Stimulated activated naive B cell treated with anti-CD40 and anti-IgM and Interleukin-4, amounts not matched to agents 10 μg/mL and 1 μg/mL and 100 μg/mL, for 72 hours (primary cell): ENCODE measurements at places on chromosomes 4 and X.

- DNase-seq, result no peak
These were observed 138.6 kb downstream of the HS6ST2 start for GRCh38 chrX:132819711-132820264.

DNA sequence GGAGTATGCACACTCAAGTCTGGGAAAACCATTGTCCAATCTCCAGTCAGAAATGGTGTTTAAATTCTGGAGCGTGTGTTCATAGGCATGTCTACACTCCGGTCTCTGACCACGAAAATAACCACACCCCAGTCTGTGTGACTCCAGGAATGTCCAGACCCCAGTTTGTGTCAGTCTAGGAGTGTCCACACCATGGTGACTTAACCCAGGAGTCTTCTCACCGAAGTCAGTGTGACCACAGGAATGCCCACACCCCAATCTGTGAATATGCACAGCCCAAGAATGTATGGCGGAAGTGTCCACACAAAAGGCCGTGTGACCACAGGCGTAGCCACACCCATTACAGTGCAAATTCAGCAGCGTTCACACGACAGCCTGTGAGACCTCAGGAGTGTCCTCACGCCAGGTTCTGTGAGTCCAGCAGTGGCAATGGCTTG, 11.4 kb downstream of the FTSJ1 start:
- DNase-seq, result no peak

DNA sequence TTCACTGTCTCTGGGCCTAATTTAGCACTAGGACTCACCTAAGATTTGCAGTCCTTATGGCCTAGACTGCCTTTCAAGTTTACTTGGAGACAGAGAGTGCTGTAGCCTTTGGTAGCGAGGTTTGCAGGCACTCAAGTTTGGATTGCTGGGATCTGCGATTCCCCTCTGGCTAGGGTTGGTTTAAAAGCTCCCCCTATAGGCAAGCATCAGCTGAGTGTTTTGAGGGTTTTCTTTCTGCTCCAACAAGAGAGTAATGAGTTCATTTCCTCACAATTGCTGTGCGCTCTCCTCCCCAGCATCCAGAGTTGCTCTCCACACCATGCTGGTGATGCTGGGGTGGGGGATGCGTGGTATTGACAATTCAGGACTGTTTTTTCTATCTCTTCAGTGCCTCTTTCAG, 206.9 kb downstream of the GLUD2 start:
- no peak for DNase-seq

GRCh38 chr4:77917601-77918000, 55.0 kb downstream of the MRPL1 start:
- DNase-seq, result no peak

DNA sequence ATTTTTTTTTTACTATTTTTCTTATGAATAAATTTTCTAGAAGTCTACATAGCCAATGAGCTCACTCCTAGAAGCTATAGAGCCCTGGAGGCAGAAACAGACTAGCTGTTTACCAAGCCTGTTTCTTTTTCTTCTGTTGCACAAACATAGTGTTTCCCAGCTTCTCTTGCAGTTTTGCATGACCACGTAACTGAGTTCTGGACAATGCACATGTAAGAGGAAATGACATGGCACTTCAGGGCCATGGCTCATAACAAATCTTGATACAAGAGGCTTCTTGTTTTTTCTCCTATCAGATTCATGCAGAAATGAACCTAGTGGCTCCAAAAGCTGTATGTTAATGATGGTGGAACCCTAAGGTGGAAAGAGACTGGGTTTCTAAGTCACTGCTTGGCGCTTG, 127.4 kb downstream of the ZNF330 start:
- no peak for DNase-seq

DNA sequence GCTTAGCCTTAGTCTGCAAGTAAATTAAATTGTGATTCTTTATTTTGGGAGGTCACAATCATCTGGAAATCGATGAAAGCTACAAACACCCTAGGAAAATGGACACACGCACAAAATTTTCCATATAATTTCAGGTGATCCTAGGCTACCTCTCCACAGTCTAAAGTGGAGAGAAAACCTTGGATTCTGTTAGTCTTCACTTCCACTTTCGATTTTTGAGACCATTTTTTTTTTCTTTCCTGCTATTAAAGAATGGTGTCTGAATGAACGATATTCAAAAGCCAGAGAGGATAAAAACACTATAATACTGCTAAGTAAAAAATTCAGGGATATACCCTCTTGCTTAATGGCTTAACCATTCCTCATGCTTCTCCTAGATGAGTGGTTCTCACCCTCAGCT, 1.7 kb downstream of the FBXL5 start:
- DNase-seq, result no peak

DNA sequence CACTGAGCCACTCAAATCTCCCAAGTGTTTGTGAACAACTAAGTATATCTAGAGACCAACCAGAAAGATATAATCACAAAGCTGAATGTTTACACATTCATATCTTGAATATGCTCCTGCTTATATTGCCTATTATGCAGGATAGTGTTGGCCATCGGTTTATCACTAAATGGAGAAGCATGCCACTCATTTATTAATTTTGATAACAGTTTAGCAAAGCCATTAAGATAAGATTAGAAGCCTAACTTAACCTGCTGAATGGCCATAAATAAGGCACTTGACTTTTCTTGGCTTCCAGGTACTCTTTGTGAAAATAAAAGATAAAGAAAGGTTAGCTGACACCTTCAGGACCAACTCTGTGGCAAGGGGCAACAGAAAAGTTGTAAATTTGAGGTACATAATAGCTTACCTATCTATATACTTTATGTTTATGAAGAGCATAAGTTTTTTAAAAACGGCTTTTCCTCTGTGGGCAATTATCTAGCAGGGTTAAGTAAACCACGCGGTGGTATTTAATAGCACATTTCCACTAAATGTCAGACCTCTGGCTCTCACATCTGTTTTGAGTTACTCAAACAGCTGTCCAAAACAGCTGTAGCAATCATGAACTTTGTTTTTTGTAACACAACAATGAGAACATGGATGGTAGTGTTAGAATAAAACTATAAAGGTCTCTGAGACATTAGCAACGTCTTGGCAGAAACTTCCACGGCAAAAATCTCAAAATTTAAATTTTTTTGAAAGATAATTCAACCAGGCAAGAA, 58.8 kb upstream of the FTHL17 start:
- no peak for DNase-seq

GRCh38 chrX:32489125-32489524, 722.2 kb downstream of the DMD start:
- DNase-seq, result no peak

- DNase-seq, result no peak
These were observed 1024.9 kb upstream of the ADGRL3 start for GRCh38 chr4:60175241-60175640.

GRCh38 chr4:110128029-110128428, 70.4 kb downstream of the ELOVL6 start:
- no peak for DNase-seq

- no peak for DNase-seq
These were observed 30.0 kb upstream of the TADA2B start for GRCh38 chr4:7013175-7013574.

GRCh38 chr4:102623622-102624021, 122.5 kb downstream of the NFKB1 start:
- DNase-seq, result no peak

GRCh38 chrX:110403441-110404238, 45.0 kb downstream of the RTL9 start:
- DNase-seq, result no peak

- DNase-seq, result no peak
These were observed 48.3 kb upstream of the MAN2B2 start for GRCh38 chr4:6526671-6527091.

DNA sequence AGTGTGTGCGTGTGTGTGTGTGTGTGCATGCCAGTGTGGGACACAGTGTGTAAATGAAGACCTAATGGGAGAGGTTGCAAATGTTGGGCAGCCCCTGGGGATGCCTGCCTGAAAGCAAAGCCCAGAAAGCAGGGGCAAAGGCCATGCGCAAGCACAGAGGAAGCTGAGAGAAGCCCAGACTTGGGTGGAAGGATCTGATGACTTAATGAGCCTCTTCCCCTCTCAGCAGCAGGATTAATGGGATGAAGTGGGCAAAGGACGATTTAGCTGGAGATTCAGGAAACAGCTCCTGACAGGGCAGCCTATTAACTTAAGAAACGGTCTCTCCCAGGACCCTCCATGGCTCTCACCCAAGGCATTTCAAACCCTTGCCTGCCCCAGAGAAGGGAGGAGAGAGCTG, 107.3 kb downstream of the EFNB1 start:
- DNase-seq, result no peak

DNA sequence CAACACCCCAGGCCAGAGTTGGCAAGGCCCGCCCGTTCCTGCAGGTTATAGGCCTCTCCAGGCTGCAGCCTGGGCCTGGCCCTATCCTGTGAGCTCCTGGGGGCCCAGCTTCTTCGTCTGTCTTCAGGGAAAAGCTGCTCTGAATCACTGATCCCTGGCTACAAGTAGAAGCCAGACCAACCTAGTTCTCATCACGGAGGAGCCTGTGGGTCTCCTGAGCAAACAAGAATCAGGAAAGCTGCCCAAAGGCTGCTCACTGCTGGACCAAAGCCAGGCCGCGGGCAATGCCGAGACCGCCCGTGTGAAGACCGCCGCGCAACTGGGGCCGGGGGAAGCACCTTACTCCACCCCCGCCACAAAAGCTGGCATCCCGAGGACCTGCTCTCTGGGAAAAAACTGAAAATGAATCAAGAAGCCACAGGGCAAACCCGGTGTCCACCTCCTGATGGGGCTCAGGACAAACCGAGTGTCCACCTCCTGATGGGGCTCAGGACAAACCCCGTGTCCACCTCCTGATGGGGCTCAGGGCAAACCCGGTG, 12.8 kb downstream of the CTBP1 start:
- DNase-seq, result no peak

GRCh38 chr4:56910172-56910967, 2.7 kb downstream of the REST start:
- DNase-seq, result no peak

GRCh38 chr4:38044060-38044459, 83.9 kb downstream of the PTTG2 start:
- DNase-seq, result no peak

GRCh38 chrX:13938051-13938828, 91.5 kb downstream of the GEMIN8 start:
- DNase-seq, result no peak

DNA sequence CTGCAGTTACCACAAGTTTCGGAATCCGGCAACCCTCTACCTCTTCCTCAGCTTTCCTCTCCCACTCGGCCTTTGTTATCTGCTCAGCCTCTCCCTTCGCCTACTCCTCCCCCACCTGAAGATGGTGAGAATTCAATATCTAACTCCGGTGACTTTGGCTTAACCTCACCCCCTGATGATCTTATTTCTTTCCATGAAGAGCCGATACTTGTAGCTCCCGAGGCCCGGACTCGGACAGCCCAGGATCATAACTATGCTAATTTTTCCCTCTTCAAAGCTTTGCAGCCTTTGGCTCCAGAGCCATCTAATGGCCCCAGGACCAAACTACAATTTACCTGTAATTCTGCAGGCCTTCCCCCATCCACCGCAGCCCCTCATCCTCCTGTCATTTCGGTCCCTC, 32.0 kb upstream of the MGST2 start:
- DNase-seq, result no peak
